ENCODE measurements at places on chromosomes 6 and 20.

- peak; percentile 58 for DNase-seq
Measured at GRCh38 chr20:49909499-49910339, 5.6 kb downstream of the SPATA2 start.

GRCh38 chr20:51586005-51586440 is 43.5 kb upstream of the NFATC2 start:
- DNase-seq: no peak

DNA sequence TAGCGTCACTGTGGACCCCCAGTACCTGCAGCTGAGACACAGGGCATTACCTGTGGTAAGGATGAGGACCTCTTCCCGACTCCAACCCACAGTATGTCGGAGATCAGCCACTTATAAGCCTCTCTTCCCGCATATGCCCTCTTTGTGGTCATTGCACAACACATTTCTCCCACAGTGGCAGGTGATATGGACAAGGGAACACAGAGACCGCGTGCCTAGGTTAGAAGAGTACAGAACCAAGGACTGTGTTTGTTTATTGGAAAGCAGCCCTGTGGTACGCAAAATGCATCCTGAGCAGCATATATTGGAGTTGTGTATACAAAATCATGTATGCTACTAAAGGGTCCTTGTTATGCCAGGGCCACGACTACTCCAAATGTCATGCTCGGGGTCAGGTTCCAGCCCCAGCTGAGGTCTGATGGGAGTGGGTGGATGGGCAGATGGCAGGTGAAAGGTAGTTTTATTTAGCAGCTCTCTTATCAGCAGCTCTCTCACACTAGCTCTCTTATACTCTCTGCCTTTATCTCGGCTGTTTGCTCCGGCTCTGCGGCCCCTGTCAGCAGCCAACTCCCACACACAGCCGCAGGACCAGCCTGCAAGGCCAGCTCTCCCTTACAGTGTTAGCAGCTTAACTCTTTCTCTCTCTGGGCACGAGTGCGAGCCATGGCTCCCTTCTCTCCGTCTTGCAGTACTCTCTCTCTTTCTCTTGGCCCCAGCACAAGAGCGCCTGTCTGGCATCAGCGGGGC is 569.0 kb downstream of the KIF16B start:
- no peak for DNase-seq

GRCh38 chr6:33620158-33620855 is 815 bp upstream of the ITPR3 start:
- DNase-seq: peak; percentile 56

DNA sequence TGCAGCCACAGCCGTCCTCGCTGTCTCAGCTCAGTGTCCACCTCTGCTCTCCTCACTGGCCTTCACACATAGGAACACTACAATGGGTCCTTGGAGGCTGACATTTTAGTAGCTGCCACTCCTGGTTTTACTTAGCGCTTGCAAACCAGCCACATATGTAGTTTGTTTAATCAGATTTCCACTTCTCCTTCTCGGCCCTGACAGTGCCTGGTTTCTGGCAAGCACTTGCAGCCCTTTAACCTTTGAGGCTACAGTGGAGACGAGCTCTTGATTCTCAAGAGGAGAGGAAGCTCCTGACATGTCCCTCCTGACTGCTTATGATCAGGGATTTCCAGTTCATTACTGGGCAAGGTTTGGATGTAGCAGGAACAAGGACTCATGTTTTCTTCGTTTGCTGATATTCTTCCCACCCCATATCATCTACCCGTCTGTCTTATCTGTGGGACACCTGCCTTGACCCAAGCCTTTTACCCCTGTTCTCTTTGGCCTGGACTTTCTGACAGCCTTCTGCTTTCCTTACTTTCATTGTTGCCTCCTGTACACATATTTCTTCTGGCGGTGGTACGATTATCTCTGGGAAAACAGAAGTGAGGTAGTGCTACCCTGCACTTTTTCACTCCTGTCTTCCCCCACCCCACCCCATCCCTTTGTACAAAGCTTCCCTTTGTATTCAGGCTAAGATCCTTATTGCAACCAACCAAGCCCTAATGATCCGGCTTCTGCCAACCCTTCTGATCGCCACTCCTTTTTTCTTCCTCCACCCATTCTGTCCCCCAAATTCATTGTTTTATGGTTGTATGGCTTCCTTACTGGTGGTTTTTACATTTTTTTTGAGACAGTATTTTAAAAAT is 31.2 kb downstream of the CEP43 start:
- DNase-seq: no peak

GRCh38 chr20:49700411-49701185 is 13.1 kb downstream of the B4GALT5 start:
- no peak for DNase-seq

GRCh38 chr20:44020406-44021148 is 105.9 kb downstream of the TOX2 start:
- no peak for DNase-seq

DNA sequence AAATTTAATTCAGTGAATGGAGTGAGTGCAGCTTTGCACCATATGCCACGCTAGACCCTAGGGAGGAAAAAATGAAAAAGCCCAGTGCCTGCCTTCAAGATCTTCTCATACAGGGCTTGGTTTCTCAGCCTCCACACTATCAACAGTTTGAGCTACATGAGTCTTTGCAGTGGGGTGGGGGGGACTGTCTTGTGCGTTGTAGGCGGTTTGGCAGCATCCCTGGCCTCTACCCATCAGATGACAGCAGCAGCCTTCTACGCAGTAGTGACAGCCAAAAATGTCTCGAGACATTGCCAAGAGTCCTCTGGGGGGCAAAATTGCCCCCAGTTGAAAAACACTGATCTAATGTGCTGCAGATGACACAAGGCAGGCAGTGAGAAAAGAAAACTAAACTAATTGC is 6.2 kb downstream of the CDH22 start:
- no peak for DNase-seq

DNA sequence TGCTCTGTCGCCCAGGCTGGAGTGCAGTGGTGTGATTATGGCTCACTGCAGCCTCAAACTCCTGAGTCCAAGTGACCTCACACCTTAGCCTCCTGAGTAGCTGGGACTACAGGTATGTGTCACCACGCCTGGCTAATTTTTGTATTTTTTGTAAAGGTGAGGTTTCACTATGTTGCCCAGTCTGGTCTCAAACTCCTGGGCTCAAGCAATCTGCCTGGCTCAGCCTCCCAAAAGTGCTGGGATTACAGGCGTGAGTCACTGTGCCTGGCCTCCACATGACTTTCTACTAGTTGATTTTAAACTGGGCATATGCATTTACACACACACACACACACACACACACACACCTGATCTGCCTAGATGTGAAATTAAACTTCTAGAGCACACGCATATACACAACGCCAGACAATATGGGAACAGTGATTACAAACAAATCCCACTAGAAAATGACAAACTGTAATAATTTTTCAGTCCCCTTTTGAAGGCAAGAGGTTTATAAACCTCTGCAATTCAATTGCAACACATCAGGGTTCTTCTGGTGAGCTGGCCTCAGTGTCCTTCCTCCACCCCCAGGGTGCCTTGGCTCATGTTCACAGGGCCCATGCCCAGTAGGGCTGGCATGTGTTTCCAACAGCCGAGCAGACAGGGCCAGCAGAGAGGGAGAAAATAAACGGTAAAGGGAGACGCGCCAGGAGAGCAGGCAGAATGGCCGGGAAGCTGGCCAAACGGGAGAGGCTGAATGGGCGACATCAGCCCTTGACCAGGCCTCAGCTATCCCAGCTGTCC is 31.2 kb downstream of the PARD6B start:
- DNase-seq: no peak

DNA sequence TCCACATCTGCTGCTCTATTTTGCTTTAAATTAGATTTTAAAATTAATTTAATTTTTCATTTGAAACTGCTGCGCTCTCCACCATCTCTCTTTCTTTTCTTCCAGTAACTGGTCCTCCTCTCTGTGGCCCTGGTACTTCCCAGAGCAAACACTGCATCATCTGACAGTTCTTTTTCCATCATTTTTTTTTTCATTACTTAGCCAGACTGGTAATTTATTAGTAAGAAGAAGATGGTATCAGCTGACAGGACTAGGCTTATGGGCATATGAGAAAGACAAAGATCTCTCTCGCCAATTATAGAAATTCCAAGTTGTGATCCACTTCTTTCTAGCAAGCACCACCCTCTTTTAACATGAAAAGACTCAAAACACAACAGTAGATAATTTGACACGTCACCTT is 73.7 kb upstream of the FAM184A start:
- no peak for DNase-seq

GRCh38 chr20:16607364-16608276 is 34.4 kb upstream of the KIF16B start:
- no peak for DNase-seq

DNA sequence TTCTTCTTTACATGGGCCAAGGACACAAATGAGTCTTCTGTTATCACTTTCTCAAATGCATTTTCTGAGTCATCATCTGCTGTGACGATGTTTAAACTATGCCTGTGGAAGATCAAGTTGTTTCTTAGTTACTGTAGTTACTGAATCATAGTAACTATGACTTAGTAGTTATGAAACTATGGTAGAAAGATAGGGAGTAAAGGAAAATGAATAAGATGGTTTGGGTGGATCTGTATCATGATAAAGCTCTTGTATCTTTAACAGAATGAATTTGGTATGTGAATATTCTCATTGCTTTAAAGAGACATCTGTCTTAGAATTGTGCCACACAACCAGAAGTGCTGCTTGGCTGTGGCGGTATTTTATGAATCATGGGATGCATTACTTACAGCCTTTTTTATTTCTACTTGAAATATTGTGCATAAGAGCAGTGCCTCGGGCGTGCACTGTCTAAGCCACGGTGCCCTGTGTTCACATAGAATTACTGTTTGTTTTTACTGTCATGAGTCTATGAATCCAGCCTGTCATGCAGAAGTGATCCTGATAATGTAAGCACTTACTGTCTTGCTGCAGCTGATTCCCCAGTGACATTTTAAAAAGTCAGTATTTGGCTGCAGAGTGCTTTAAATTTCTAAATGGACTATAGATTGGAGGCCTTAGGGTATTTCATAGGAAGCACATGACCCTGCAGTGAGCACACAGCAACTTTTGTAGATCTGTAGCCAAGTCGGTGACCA is 215.2 kb downstream of the TMEM242 start:
- DNase-seq: peak; percentile 57

- DNase-seq: peak; percentile 51
Measured at GRCh38 chr20:57448764-57449354, 57.7 kb downstream of the RBM38 start.

GRCh38 chr6:38146734-38147027 is 327.2 kb downstream of the ZFAND3 start:
- no peak for DNase-seq

DNA sequence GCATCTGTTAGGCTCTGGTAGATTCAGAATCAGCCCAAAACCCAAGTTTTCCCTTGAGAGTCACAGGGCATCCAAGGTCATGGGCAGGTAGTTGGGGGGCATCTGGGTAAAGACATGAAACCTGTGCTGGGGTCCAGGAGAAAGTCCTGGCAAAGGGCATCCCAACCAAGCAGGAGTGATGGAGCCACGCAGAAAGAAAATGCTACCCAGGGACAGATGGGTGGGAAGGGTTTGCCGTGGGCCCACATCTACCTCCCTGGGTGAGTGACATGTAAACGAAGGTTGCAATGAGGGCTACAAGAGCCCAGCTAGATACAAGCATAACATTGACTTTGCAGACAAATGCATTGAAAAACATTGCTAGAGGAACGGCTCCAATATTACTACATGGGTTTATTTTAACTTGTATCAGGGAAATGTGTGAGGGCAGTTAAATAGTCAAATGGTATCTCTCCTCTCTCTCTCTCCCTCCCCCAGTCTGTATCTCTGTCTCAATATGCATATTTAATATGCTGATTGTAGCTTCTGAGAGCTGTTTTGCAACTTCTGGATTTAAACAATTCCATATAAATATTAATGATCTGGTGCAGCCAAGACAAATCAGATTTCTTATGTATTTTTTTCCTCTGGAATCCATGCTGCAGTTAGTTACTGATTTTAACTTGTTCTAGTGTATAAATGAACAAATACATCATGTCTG is 135.7 kb downstream of the SYNDIG1 start:
- no peak for DNase-seq

GRCh38 chr20:12573442-12573841 is 435.3 kb upstream of the SPTLC3 start:
- DNase-seq: no peak

- no peak for DNase-seq
Measured at GRCh38 chr20:52087471-52087870, 104.1 kb downstream of the ZFP64 start.

- no peak for DNase-seq
Measured at GRCh38 chr6:35085359-35086281, 55.5 kb downstream of the TCP11 start.

DNA sequence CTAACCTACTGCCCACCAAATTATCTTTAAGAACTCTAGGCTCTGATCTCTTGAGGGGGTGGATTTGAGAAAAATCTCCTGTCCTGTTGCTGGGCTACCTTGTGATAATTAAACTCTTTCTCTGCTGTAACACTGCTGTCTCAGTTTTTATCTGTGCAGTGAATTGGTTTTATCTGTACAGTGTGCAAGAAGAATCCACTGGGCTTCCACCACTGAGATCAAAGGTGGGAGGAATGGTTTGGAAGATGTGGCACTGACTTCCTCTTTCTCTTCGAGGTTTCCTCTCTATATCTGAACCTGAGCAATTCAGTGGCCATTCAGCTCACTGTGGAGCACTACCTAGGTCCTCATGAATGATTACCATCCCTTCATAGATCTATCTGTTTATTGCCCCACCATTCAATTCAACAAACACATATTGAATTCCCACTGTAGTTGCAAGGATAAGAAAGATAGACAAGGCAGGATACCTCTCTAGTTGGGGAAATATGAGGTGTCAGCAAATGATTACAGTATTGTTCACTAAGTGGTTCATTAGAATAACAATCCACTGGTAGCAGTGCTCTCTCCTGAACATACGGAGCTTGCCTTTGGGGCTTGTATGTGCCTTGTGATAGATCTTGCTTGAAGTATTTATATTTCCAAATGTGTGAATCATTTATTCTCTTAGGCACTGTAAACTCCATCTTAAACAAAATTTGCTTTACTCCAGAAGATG is 172.1 kb upstream of the ARG1 start:
- DNase-seq: peak; percentile 6

- no peak for DNase-seq
Measured at GRCh38 chr6:33206027-33206863, 1.8 kb downstream of the HSD17B8 start.

- DNase-seq: no peak
Measured at GRCh38 chr6:122393351-122393896, 6.0 kb upstream of the HSF2 start.

GRCh38 chr6:107495196-107495643 is 5.3 kb downstream of the SOBP start:
- no peak for DNase-seq

GRCh38 chr20:50335866-50336265 is 145.2 kb downstream of the CEBPB start:
- DNase-seq: no peak

- DNase-seq: peak; percentile 56
Measured at GRCh38 chr20:62476056-62476838, 452 bp upstream of the GATA5 start.

Data from hematopoietic multipotent progenitor cell treated with erythropoietin and hydrocortisone succinate and interleukin-3 and kit ligand, for 4 days (in vitro differentiated cells).